Vagina (tissue), 2 donors: ENCODE measurements at places on chromosomes 12 and 14.

GRCh38 chr12:116916714-116917114, 6.0 kb downstream of the FBXW8 start:
- DNase-seq = no peak

- no peak for DNase-seq
Measured at GRCh38 chr12:132282950-132283771, 46.2 kb downstream of the GALNT9 start.

GRCh38 chr14:92503756-92504491, 9.7 kb upstream of the RIN3 start:
- no peak for DNase-seq

GRCh38 chr14:51081712-51082111, 13.2 kb downstream of the TRIM9 start:
- no peak for DNase-seq

DNA sequence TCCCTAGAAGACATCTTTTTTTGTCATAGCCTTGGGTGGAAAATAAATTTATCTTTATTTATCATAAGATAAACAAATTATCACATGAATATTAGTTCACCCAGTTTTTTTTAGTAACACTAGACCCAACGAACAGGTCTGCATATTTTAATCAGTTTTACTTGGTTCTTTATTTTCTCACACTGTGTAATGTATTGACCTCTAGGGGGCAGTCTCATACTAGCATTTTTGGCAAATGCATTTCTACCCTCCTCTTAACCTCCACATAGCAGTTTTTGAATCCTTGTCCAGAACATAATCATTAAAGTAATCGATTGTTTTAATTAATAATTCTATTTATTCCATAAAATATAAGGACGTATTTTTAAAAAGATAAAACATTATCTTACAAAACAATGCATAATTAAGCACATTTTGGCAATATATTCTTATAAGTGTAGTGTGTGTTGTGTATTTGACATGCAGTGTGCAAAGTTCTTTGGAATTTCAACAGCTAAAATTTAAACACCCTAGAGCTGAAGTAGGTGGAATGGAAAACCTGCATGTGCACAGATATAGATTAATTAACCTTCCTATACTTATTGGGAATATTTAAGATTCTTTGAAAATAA, 31.6 kb upstream of the PTPRQ start:
- DNase-seq = no peak

GRCh38 chr14:37083599-37083998, 88.8 kb downstream of the SLC25A21 start:
- no peak for DNase-seq

GRCh38 chr14:34344318-34344717, 117.7 kb downstream of the SPTSSA start:
- no peak for DNase-seq
